ENCODE measurements at places on chromosomes 16 and 17.

- no peak for DNase-seq
Observed at GRCh38 chr16:57884655-57885133, 82.4 kb upstream of the KIFC3 start.

GRCh38 chr17:55601874-55602364 is 90.7 kb upstream of the SMIM36 start:
- DNase-seq = no peak

GRCh38 chr17:17351901-17352781 is 49.0 kb downstream of the NT5M start:
- DNase-seq = no peak

GRCh38 chr17:15364615-15365014 is 23.2 kb upstream of the TEKT3 start:
- DNase-seq = no peak

GRCh38 chr16:13936596-13937081 is 16.7 kb downstream of the ERCC4 start:
- no peak for DNase-seq

- no peak for DNase-seq
Observed at GRCh38 chr17:81863833-81864768, 3.8 kb upstream of the P4HB start.

DNA sequence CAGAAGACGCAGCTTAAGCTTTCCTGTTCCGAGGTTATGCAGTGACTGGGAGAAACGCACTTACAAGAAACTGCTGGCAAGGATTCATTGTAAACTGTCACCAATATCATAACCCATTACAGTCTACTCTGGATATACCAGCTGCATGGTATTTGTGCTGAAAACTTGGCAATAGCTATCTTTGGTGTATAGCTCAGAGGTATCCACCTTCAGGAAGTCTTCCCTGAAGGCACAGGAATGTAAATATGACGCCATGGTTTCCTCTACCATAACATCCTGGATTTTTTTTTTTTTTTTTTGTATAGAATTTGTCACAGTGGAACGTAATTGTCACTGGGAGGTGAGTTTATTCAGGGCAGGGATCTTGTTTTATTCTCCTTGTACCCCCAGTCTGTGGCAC is 406.2 kb downstream of the GRIN2A start:
- no peak for DNase-seq

GRCh38 chr17:29855686-29856085 is 74.3 kb downstream of the SSH2 start:
- DNase-seq = no peak

GRCh38 chr17:76789235-76789788 is 51.4 kb downstream of the MFSD11 start:
- no peak for DNase-seq

GRCh38 chr17:10306585-10306984 is 66.2 kb downstream of the MYH13 start:
- no peak for DNase-seq

DNA sequence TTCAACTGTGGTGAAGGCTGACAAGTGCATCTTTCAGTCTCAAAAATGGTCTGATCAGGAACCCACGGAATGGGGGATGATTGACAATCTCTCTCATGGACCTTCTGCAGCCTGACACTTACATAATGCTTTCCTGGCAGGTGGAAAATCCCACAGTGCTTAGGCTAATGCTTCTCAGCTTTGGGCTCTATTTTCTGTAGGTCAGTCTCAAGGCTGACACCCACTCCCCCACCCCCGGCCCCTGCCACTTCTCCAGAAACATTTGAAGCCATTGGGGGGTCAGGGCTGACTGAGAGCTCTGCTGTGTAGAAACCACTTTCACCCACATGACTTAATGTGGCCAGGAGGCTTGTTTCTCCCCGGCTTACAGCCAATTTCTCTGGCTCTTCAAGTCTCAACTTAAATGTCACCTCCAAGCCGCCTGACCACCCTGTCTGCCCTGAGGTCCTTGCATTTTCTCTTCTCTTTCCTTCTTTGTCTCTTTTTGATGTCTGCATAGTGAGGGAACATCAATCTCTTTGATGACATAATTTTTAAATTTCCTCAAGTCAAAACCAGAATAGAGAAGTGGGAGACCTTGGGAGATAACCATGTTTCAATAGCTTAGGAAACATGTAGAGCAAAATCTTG is 16.7 kb upstream of the IRF8 start:
- DNase-seq = no peak

- DNase-seq = no peak
Observed at GRCh38 chr17:8946071-8946470, 19.4 kb downstream of the PIK3R5 start.

- no peak for DNase-seq
Observed at GRCh38 chr17:27240086-27240801, 53.7 kb upstream of the WSB1 start.
